ENCODE measurements at places on chromosomes 11 and 22. TPM values are rescaled to one million over a fixed set of nuclear protein-coding genes. Genes with fewer than 3 reads are reported as not detected.

DNA sequence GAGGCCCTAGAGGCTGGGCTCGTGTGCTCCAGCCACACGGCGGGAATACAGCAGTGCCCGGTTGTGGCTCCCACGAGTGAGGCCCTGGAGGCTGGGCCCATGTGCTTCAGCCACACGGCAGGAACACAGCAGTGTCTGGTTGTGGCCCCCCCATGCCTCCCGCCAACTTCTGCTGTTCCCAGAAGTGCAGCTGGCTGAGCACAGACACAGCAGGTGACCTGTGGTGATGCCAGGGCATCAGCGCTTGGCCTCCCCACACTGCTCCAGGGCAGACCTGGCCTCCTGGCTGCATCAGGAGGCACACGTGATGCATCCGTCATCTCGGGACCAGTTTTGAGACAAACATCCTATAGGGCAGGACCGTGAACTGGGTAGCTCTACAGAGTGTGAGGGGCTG is 110.3 kb downstream of the KCNQ1OT1 start:
- DNase-seq = no peak

Gene TREH
- not detected for total RNA-seq

DNA sequence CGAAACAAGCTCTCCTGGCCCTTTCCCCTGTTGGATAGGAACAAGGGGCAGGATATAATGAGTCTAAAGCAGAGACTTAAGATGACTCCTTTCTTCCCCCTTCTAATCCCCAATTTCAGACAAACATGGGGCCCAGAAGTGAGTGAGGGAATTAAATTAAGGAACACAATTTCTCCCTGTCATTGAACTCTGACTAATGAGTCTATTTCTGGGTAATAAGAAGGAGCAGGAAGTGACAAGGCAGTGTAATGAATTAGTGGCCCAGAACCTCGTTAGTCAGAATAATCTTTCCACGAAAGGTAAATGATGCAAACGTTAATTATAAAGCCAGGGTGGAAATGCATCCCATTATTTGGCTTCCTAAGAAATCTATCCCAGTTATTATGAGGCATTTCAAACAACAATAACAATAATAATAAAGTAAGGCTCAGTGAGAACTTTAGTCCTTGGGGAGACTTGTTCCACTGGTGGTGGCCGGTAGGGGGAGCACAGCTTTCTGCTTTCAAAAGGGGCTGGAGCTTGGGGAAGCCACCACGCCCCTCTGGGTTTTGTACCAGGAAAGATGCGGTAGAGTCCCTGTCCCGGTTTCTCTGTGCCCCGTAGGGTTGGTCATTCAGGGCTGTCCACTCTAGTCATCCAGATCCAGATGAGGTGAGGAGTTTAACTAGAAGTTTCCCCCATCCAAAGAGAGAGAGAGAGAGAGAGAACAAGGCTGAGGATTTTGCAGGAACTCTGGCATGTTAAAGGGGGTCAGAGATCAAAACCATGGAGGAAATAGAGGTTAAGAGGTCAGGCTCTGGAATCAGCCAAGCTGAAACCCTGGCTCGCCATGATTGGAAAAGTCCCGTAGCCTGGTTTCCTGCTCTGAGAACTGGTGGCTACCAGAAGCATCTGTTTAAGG is 298.3 kb downstream of the NTM start:
- DNase-seq = no peak

DNA sequence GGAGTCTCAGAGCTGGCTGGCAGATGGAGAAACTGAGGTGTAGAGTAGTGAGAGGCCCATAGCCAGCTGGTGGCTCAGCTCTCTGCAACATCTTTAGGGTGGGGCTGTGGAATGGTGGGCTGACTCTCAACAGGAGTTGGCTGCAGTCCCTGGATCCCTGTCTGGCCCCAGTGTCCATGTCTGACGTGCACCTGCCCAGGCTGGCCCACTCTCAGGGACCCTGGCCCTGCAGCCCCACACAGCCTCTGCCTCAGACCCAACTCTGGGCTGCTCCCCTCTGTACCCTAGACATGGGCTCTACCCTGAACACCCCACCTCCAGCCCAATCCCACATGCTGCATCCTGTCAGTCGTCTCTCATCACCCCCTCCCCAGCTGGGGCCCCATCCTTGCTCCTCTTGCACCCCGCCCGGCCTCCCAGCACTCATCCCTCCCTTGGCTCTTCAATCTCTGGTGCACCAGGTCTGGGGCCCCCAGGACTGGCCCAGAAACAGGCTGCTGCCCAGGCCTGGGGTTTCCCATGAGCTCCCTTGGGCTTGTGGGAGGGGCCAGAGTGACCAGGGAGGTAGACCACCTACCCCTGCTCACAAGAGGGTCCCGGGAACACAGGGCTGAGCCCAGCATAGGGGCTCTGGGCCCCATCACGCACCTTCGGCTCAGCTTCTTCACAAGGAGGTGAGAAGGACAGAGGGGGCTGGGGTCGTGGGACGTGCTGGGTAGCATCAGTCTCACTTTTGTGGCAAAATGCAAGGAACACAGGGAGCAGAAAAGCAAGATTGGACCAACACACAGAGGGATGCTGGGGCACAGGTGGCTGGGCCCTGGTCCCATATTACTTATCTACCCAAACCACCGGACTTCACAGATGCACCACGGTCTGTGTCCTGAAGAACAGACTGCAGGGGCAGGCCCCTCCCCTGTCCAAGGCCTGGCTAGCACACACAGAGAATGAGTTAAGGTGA is 31.5 kb downstream of the ARVCF start:
- DNase-seq = no peak

Gene POU2F3
- total RNA-seq = not detected

- no peak for DNase-seq
Measured at GRCh38 chr11:14551380-14551779, 31.2 kb upstream of the PSMA1 start.

DNA sequence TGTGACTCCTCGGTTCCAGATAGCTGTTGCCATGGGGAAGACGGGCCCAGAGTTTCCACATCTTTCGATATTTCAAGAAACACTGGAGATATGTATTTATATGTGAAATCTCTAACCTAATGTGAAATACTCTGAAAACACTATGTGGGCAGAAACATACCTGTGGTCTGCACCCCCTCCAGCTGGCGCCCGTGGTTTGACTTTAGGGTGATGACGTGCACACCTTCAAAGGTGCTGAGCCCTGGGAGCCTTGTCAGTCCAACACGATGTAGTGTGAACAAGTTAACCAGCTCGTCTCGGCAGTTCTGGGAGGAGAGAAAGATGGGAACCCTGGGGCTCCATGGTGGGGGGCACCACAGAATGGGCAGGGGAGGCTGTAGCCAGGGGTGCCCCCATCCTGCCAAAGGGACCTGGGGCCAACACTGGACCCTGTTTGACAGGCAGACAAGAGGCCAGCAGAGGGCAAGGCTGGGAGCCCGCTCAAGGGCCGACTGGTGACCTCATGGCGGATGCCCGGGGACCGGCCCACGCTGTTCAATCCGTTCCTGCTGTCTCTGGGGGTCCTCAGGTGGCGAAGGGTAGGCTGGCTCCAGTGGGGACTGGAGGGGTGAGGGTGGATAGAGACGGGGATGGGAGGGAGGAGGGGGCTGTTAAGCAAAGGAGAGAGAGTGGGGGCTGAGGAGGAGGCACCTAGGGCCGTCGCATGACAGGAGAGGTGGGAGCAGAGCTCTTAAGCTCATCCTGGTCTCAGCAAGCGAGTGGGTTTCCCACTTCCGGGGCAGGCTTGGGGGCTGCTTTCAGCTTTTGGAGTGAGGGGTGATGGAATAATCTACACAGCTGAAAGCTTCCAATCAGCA is 43.8 kb downstream of the TRIOBP start:
- DNase-seq = no peak

GRCh38 chr11:35336726-35337125 is 82.6 kb downstream of the SLC1A2 start:
- no peak for DNase-seq

- no peak for DNase-seq
Measured at GRCh38 chr22:29040385-29041275, 21.0 kb downstream of the C22orf31 start.

Gene SLCO2B1
- 692 TPM for total RNA-seq

- DNase-seq = no peak
Measured at GRCh38 chr11:114063829-114064201, 4.3 kb downstream of the ZBTB16 start.

DNA sequence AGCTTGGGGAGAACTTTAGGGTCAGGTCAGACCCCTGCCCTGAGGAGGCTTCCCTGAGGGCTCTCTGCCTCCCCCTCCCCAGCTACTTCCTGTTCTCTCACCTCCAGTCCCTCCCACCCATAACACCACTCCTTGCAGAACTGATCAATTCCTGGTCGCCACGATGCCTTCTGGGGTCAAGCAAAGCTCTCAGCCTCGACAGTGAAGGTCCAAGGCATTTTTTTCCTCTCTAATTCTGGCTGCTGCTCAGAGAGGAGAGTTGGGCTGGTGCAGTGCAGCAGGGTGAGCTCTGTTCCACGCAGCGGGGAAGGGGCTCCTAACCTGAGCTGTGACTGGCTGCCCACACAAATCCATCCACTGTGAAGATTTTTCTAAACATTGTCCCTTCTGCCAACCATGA is 628.4 kb downstream of the BRD1 start:
- DNase-seq = no peak

Gene KIAA0930
- 99.1 TPM for total RNA-seq

- DNase-seq = no peak
Measured at GRCh38 chr11:3347127-3347526, 31.8 kb downstream of the ZNF195 start.

Gene VPREB3
- not detected for total RNA-seq

Gene GPR83
- total RNA-seq = not detected

Gene MIAT
- total RNA-seq = 0.81 TPM

Gene MS4A4E
- 1.1 TPM for total RNA-seq

Gene OR4C46
- total RNA-seq = not detected

Gene FJX1
- total RNA-seq = 5.4 TPM

Gene CPT1A
- total RNA-seq = 75.3 TPM

- no peak for DNase-seq
Measured at GRCh38 chr22:45826520-45826919, 150.4 kb downstream of the WNT7B start.

- peak; percentile 64 for DNase-seq
Measured at GRCh38 chr11:74672956-74673692, 58.1 kb downstream of the CHRDL2 start.

Gene SAA4
- not detected for total RNA-seq

- DNase-seq = no peak
Measured at GRCh38 chr11:64933935-64934681, 1.6 kb downstream of the GPHA2 start.

- no peak for DNase-seq
Measured at GRCh38 chr11:116825434-116825833, 2.3 kb upstream of the APOA4 start.

DNA sequence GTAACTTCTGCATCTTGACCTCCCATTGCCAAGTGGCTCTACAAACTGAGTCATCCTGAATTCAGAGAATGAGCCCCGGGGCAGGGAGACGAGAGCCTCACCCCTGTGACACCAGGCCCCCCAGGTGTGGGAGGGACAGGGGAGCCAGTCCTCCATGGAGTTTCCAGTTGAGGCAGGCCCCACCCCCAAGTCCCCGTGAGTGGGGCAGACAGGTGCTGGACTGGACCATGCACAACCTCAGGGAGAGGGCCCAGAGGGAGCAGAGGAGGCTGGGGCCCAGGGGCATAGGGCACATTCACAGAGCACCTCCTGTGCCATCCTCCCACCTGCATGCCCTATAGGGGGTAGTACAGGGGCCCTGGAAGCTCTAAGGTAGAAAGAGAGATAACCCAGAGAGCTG is 180.8 kb downstream of the BRD1 start:
- no peak for DNase-seq

GRCh38 chr22:41713004-41713403 is 13.7 kb downstream of the MEI1 start:
- no peak for DNase-seq

- DNase-seq = no peak
Measured at GRCh38 chr11:31856248-31856647, 45.1 kb upstream of the PAX6 start.
